Fibroblast of skin of scalp (primary cell): ENCODE measurements at places on chromosomes 1 and 21.

GRCh38 chr1:115833856-115834255 lies 7.1 kb downstream of the NHLH2 start:
- DNase-seq = peak; percentile 13

DNA sequence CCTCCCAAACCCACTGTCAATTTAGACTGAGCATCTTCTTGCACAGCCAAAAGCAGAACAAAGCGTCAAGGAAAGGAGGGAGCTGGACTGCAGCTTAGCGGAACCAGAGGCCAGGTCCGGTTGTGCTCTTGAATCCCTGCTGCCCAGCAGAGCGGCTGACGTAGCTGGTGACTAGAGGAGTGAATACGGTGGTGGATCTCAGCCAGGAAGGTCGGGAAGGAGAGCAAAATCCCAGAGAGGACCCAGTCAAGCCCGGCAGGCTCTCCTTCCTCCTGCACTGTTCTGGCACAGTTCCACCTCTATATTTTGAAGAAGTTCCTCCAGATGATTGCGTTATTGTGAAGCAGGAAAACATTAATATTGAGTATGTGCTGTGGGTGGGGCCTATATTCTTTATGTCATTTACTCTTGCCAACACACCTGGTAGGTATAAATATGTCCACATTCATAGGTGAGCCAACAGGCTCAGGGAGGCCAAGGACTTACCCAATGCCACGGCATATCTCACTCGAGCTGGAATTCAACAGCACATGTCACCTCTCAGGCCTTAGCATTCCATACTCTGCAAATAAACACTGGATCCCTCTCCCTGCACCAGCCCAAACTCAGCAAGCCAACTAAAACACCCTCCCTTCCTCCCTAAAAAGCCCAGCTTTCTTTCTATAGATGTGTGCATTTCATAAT lies 23.6 kb upstream of the ABCB10 start:
- DNase-seq = no peak

- no peak for DNase-seq
Measured at GRCh38 chr1:197715806-197716205, 59.5 kb downstream of the DENND1B start.

GRCh38 chr1:19476450-19477190 lies 8.7 kb downstream of the CAPZB start:
- DNase-seq = no peak

DNA sequence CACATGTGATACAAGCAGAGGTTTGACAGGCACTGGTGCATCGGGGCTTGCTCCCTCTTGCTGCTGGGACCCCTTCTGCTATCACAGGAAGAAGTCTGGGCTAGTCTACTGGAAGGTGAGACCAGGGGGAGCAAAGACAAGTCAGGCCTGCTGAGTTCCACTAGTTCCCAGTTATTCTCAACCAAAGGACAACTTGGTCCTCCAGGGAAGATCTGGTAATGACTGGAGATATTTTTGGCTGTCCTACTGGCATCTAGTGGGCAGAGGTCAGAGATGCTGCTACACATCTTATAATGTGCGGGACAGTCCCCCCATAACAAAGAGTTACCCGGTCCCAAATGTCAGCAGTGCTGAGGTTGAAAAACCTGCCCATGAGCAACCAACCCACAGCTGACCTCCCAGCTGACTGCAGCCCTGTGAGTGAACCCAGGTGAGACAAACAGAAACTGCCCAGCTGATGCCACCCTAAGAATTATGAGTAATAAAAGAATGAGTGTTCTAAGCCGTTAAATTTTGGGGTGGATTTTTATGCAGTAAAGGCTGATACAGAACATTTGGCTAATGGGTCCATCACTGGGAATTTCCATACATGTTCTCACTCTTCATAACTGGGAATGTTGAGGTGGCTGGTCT lies 71.6 kb downstream of the NENF start:
- DNase-seq = no peak

- no peak for DNase-seq
Measured at GRCh38 chr1:173479649-173480048, 2.5 kb downstream of the PRDX6 start.

DNA sequence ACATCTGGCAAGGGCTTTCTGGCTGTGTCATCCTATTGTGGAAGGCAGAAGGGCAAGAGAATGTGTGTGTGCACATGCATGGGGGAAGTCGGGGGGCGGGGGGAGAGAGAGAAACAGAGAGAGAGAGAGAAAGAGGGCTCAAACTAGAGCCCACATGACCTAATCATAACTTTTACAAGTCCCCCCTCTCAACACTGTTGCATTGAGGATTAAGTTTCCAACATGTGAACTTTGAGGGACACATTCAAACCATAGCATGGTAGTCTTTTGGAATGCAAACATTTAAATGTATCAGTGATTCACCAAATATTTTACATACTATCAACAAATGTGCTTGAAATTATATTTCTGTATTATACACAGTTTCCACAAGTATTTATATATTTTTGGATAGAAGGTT lies 655.4 kb upstream of the B3GALT2 start:
- DNase-seq = peak; percentile 80

DNA sequence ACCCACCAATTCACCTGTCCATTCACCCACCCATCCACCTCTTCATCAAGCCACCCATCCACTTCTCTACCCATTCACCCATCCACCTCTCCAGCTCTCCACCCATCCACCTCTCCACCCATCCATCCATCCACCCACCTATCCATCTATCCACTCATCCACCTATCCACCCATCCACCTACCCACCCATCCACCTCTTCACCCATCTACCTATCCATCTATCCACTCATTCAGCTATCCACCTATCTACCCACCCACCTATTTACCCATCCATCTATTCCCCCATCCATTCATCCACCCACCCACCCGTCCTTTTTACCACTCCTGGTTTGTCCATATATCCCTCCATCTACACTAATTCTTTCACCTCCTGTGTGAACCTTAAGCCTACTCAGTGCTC lies 105.7 kb downstream of the ACTL8 start:
- DNase-seq = no peak

GRCh38 chr1:6028042-6028850 lies 17.4 kb upstream of the KCNAB2 start:
- DNase-seq = no peak

GRCh38 chr1:15515022-15515663 lies 8.9 kb downstream of the CASP9 start:
- DNase-seq = no peak

DNA sequence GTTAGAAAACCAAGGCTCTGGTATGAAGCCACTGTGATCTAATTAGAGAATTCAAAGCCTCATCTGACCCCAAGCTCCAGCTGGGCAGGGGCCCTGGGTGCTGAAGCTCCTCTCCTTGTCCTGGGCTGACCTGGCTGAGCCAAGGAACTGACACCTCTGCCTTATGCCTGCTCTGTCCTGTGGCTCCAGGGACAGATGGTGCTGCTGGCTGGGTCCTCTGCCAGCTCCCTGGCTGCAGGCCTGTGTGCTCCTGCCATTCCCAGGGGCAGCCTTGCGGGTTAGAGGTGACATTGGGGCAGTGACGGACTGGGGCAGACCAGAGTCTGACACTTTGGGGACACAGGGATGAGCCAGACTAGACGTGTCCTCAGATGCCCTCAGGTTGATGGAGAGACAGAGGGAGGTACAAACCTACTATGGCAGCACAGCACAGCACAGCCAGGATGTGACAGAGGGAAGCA lies 11.8 kb downstream of the ACOT11 start:
- no peak for DNase-seq

DNA sequence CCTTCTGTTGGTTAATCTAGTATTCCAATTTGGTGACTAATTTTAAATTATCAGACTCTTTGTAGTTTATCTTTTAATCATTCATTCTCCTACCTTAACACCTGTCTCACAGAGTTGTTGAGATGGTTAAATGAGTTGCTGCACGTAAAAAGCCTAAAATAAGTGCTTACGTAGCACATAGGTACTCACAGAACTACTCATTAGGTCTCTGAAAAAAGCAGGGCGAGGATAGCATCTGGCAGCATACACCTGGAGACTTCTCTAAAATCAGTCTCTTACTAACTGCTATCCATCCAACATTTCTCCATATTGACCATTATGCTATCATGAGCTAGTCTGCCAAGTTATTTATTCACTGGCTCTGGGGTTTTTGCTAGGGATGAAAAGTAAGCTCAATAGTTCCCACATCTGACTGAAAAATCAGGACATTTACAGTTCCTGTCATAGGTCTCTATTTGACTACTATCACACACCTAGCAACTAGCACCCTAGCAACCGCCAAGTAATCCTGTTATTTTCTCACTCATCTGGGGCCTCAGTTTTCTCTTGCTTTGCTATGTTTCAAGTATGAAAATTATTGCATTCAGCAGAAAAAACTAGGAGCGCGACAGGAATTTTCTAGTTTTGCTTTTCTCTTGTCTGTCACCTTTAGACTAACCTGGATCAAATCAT lies 11.2 kb downstream of the CSDE1 start:
- no peak for DNase-seq

DNA sequence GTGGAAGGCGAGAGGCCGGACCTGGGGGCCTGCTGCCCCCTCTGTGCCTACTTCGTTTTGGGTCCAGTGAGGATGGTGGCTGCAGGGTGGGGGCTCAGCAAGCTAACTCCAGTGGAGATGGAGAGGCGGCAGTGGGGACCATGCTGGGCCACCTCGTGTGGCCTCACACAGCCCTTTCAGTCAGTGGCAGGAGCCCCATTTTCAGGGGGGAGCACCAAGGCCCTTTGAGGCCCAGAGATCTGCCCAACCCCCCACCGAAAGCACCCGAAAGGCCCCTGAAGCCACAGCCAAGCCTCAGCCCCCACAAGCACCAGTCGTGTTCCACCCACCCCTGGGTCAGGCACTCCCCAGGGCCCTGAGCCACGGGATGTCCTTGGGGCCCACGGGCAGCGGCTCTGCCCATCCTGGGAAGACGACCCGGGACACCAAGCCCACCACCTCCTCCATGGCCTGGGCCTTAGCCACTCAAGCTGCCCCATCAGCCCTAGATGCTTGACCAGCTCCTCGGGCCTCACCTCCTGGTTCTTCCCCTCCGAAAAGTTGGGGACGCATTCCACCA lies 345 bp downstream of the FTCD start:
- no peak for DNase-seq

GRCh38 chr1:178232949-178233348 lies 139.0 kb downstream of the RASAL2 start:
- peak; percentile 64 for DNase-seq

GRCh38 chr1:15531003-15531402 lies 4.4 kb downstream of the DNAJC16 start:
- DNase-seq = no peak

GRCh38 chr1:67978890-67979516 lies 71.4 kb downstream of the DIRAS3 start:
- peak; percentile 82 for DNase-seq

- DNase-seq = no peak
Measured at GRCh38 chr1:245991266-245991665, 515.8 kb downstream of the SMYD3 start.

DNA sequence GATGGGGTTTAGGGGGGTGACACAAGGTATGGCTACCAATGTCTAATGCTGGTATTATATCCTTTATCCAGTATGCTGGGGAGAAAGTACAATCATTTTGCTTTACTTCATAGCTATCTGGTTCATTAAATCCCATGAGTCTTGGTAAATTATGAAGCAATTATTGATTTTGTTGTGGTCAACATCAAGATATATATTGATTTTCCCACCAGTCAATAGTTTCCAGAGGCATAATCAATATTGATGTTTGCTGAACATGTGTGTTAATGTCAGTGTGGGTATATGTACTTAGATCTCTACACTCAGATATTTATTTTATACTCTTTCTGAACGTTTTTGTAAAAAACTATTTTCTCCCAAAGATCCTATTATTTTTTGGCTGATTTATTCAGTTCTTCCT lies 155.5 kb downstream of the BACH1 start:
- no peak for DNase-seq

DNA sequence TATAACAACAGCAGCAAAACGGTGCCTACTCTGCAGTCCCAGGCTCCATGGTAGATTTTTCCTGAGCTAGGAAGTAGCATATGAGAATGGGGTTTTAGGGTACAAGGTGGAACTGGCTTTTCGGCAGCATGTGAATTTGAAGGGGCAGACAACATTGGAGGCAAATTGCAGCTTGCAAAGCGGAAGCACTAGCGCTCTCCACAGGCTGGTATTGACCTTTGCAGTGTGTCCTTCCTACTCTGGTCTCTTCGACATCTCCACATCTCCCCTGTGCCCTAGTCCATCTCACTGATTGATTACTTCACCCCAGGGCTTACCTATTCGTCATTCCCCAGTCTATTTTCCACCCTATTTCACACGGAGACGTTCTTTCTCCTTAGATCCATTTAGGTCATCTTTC lies 13.0 kb downstream of the IGSF21 start:
- DNase-seq = no peak

GRCh38 chr1:21520899-21521716 lies 11.9 kb downstream of the ALPL start:
- peak; percentile 60 for DNase-seq

DNA sequence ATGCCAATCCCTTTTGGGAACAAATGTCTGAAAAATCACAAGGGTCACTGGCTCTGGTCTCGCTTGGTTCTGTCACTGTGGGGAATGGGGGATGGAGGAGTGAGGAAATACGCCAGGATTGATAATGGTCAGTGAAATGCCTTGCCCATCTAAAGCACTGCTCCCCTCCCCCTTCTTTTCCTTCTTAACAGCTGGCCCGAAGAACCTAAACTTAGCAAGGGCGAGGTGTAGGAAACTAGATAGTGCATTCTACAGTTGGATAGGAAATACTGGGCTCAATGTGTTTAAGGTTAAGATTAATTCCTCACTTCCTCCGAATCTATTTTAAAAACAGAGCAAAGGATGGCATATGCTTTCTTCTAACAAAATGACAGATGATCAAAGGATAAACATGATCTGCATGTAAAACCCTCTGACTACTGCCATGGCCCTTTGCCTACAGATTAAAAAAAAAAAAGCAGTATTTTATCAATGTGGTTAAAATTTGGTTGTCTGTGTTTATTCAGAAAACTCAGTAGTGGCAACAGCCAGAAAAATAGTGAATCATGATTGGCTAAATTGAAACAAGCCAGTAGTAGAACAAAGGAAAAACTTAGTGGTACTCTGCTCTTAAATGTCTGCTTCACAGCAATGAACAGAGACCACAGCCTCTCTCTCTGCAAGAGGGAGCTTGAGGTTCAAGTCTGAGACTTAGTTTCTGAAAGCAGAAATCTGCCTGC lies 86.1 kb upstream of the VAV3 start:
- no peak for DNase-seq

DNA sequence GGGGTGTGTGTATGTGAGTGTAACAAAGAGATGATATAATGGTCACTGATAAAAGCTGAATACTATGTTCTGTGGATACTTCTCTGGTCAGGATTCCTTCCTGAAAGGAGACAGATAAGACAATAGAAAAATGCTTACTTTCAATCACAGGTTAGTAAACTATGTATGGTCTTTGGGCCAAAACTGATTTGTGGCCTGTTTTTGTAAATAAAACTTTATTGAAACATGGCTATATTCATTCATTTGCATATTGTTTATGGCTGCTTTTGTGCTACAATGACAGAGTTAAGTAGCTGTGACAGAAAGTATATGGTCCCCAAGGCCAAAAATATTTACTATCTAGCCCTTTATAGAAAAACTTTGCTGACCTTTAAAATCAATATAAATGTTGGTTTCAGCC lies 82.2 kb upstream of the DMRTA2 start:
- DNase-seq = no peak

- no peak for DNase-seq
Measured at GRCh38 chr1:153400244-153400643, 9.4 kb upstream of the S100A8 start.
